Suprapubic skin (tissue), 4 donors: ENCODE measurements at places on chromosomes 7 and 10.

- DNase-seq, result no peak
These were observed 66.8 kb downstream of the MAD1L1 start for GRCh38 chr7:2165610-2166594.

- DNase-seq, result no peak
These were observed 757 bp downstream of the ANKIB1 start for GRCh38 chr7:92246360-92247101.

GRCh38 chr7:65381742-65382141 is 8.1 kb downstream of the ZNF92 start:
- DNase-seq, result no peak

- no peak for DNase-seq
These were observed 170.1 kb downstream of the TMEM26 start for GRCh38 chr10:61283066-61283465.

DNA sequence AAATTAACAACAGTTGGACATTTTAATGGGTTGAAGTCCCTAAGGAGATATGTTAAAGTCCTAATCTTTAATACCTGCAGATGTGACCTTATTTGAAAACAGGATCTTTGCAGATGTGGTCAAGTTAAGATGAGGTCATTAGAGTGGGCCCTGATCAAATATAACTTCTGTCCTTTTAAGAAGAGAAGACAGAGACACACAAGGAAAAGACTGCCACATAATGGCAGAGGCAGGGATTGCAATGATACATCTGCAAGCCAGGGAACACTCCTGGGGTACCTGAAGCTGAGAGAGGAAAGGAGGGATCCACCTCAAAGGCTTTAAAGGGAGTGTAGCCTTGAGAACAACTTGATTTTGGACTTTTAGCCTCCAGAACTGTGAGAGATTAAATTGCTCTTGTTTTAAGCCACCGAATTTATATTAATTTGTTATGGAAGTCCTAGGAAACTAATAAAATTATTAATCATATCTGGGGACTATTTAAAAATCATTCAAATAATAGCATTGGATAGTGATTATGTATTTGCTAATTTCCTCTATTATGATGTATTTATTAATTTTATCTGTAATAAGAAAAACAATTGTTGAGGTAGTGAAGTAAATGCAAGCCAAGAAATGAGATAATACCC is 700.0 kb upstream of the PCDH15 start:
- DNase-seq, result no peak

- DNase-seq, result no peak
These were observed 1.2 kb upstream of the MLLT10 start for GRCh38 chr10:21532694-21533466.

DNA sequence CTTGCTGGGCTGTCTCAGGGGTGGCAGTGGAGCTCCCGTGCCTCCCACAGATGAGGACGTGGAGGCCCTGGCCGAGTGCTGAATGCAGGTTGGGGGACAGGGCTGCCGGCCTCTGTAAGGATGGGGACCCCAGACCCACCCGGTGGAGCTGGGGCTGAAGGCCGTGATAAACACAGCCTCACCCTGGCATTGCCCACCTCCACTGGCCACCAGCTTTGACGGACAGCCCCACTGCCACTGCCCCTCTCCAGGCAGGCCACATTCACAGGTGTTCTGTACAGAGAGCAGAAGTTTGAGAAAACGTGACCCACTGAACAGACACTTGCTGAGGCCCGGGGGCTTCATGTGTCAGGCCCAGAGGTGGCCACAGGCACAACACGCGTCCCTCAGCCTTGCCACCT is 126.2 kb downstream of the LHPP start:
- DNase-seq, result no peak

- DNase-seq, result no peak
These were observed 353 bp downstream of the MOGAT3 start for GRCh38 chr7:101200504-101200861.

GRCh38 chr7:15920953-15921352 is 234.5 kb upstream of the MEOX2 start:
- DNase-seq, result no peak

- DNase-seq, result no peak
These were observed 18.2 kb upstream of the PARP12 start for GRCh38 chr7:140080919-140081318.

DNA sequence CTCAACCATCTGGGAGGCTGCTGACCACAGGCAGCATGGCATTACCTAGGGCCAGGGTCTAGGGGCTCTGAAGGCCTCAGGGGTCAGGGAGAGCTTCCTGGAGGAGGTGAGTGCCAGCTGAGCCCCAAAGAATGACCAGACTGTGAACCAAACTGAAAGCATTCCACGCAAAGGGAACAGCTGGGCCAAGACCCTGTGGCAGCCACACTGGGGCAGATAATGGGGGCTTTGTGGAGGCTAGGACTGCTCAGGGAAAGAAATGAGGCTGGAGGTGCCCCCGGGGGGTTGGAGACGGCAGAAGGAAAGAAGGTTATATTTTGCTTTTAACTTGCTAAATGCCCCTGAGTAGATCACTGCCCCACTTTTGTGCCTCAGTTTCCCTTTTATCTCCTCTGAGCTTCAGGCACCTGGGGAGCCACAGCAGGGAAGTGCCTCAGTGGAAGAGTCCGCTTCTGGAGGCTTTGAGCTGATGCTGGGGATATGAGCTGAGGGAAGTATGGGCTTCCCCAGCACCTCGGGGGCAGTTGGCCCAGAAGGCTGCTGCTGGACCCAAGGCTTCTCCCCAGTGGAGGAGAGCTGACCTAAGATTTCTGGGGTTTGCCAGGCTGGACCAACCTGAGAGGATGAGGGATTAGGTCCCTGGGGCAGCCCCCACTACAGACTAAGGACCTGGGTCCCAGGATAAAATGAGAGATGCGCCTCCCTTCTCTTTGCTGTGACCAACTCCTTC is 57.8 kb downstream of the ZMIZ1 start:
- DNase-seq, result no peak
